NCI-H82 (cell line): ENCODE measurements at places on chromosomes 2 and 18.
A peak's percentile ranks its signal among the peaks of the same experiment; 100 is the strongest.

GRCh38 chr18:50819027-50819727, 639 bp downstream of the MRO start:
- peak; percentile 54 for DNase-seq

- no peak for DNase-seq
Measured at GRCh38 chr18:77208964-77209363, 40.7 kb upstream of the GALR1 start.

- no peak for DNase-seq
Measured at GRCh38 chr18:40124107-40124506, 1830.9 kb upstream of the PIK3C3 start.

DNA sequence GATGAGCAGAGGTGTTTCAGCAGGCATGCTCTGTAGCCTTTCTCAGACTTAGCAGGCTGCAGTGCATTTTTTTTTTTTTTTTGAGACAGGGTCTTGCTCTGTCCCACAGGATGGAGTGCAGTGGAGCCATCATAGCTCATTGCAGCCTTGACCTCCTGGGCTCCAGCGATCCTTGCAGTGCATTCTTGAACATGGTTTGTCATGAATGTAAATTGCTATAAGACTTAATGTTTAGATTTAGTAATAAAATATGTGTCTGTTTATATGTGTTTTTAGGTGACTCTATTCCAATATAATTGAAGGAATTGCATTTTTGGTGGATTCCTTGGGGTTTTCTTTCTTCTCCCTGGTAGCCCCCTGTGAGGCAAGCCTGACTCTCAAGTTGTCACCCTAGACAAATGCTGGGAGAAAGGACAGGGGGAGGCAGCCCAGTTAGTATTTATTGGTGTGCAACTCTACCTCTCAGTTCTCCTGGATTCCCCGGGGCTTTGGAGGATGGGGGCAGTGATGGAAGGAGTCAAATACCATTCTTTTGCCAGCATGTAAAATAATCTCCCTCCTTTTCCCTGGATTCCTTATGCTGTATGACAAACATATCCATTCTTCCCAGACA, 22.7 kb downstream of the LYPD6B start:
- no peak for DNase-seq

DNA sequence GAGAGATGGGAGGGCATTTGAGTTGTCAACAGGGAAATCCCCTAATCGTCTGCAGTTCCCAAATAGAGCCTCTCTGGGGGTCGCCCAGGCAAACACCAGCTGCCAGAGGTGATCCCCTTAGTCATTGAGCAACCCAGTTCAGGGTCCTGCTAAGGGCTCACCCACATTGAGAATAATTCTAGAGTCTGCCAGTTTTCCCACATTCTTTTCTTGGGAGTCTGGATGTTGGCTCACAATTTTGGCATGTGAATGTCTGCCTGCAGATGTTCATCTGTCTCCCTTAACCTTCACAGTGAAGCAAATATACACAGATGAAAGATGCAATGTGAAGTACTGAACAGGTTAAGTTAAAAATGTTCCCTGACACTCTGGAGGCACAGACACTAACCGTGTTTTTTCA, 11.4 kb upstream of the SMIM21 start:
- no peak for DNase-seq

- DNase-seq: peak; percentile 98
Measured at GRCh38 chr18:388200-388599, 112.3 kb downstream of the COLEC12 start.

DNA sequence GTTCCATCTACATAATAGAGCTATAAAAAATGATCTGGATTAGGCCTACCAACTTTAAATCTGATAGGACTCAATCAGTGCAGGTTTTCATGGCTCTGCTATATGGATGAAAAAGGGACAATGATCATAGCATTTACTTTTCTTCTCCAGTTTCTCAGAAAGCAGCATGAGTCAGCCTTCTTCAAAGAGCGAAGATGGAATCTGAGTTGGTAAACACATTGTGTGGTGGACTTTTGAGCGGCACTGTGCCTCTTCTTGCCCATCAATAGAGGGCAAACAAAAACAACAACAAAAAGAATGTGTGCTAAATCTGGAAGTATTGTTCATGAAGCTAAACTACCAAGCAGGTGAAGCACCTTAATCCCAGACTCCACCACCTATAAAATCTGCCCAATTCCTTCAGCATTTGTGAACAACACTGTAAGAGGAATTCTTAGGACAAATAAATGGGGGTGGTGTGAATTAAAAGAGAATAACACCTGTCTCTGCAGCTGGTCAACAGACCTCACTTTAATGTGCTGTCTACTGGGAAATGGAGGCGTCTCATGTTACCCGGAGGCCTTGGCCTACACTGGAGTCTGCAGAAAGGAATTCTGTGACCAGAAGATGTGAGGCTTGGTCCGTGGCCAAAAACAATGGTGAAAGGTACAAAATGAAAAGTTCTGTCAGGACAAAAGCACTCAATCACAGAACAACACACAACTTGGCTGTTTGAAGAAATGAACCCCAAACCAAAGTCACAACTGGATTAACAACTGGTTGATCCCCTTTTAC, 609.0 kb downstream of the IRS1 start:
- no peak for DNase-seq

- peak; percentile 75 for DNase-seq
Measured at GRCh38 chr2:202096736-202097135, 23.7 kb downstream of the KIAA2012 start.

- peak; percentile 88 for DNase-seq
Measured at GRCh38 chr2:119544075-119544938, at the start of gene CFAP221. Gene CFAP221, plus strand, starts transcription at chr2:119544449. Its CDS starts 1,683 bp downstream, at chr2:119546132.

- no peak for DNase-seq
Measured at GRCh38 chr18:74589021-74589420, 8.6 kb upstream of the ZNF407 start.

GRCh38 chr18:26196605-26197004, 29.6 kb upstream of the TAF4B start:
- DNase-seq: no peak

DNA sequence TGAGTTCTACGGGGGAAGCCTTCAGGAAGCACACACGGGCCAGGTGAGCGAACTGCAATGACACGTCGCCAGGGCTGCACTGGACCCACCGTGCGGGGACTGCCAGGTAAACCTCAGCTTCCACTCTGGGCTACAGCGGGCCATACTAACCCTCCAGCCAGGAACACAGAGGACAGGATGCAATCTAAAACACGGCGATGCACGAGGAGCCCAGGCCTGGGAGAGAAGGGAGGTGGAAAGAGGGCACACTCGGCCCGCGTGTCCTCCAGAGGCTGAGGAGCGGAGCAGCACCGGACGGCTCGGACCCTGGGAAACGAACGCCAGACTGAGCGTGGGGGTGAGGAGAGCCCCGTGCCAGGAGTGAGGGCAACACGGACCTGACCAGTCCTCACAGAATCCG, 69.3 kb downstream of the HDAC4 start:
- no peak for DNase-seq

DNA sequence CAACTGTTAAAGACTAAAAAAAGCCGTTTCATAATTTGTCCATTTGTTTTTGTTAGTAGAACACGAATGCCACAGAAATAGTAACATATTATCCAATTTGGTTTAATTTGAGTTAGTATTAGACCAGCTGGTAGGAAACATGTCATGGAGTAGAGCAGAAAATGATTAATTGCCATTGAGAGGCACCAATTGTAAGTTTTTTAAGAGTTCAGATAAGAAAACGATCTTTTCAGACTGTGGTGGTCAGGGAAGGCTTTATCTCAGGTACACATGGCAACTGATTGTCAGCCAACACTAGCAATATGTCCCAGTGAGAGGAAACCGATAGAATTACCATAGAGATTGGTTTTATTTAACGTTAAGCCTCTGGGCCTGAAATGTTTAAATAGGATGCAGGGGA, 438.2 kb upstream of the MAP2 start:
- DNase-seq: no peak

DNA sequence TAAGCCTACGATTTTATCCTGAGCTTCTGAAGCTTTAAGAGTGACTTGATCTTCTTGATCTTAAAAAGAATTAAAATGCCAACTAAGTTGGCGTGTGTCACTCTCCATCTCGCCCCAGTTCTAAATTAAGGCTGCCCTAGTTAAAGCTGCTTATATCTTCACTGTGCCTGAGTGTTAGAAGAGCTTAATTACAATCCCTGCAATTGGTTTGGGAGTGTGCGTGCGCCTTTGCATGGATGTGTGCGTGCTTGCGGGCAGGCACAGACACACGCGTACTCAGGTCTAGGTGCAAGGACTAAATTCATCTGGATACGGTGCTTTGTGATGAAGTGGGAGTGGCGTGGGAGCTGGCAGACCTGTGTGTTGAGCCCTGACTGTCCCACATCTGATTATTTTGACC, 201.5 kb downstream of the FAM210A start:
- peak; percentile 74 for DNase-seq

- no peak for DNase-seq
Measured at GRCh38 chr2:191410646-191411436, 165.6 kb downstream of the MYO1B start.
